PC-3 (cell line): ENCODE measurements at places on chromosomes 13 and 19. TPM values are rescaled to one million over a fixed set of nuclear protein-coding genes. Genes with fewer than 3 reads are reported as not detected.

- DNase-seq = peak; percentile 21
Measured at GRCh38 chr19:49213791-49214190, 56.2 kb downstream of the TRPM4 start.

GRCh38 chr19:35822579-35822978 lies 9.9 kb upstream of the PRODH2 start:
- DNase-seq = no peak

Gene BST2
- total RNA-seq = 0.84 and 1.3 TPM in 2 replicates

DNA sequence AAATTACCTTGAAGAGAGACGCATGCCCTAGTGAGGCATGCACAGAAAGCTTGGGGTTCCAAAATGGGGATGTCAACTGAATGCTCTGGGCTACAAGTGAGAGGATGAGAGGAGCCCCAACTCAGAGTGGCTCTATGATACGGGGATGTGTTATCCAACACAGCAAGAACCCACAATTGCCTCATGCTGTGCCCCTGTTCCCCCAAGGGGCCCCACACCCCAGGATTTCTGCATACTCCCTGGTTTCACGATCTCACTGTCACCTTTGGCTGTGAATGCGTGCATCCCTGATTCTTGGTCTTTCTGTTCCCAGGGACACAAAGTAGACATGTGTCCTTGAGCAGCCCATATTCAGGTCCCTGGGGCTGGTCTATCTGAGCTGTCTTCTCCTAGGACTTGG lies 29.3 kb downstream of the WDR88 start:
- DNase-seq = no peak

GRCh38 chr19:37217775-37218591 lies at the start of gene ZNF383:
Gene ZNF383 (plus strand): TSS chr19:37218214. CDS start chr19:37230454, 12,240 bp downstream.
- DNase-seq = peak; percentile 73

DNA sequence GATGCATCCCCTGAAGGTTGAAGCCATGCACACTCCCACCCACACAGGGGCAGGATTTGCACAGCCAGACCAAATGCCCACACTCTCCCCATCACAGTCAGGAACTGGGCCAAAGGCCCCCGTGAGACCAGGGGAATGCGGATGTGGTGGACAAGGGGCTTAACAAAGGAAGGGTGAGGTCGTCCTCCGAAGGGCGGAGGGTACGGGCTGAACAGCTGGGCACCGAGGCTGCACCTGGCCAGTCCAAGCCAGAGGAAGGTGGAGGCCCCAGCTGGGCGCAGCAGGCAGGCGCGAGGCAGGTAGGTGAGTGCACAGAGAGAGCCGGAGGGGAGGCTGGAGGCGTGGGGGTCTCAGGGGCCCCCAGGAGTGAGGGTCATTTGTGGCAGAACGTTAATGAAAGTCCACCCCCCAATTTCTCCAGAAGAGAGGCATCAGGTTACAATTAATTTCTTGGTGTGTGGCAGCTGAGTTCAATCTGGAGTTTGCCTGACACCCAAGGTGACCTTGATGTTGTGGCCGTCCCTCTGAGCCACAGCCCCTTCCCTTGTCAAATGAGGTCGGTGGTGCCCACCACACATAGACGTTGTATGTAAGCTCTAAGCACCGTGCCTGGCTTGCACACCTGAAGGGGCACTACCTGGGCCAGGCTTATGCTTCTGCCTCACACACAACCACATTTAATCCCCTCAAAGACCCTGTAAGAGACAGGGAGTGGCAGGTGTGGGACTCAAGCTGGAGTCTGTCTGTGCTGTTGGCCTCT lies 2.9 kb downstream of the KLK15 start:
- no peak for DNase-seq

Gene ZNF208
- not detected in 2 replicates for total RNA-seq

Gene FGF22
- total RNA-seq = 0.81 and 1.3 TPM in 2 replicates

GRCh38 chr13:95221971-95222732 lies 79.1 kb downstream of the ABCC4 start:
- DNase-seq = no peak

Gene LAMP1
- 110 and 111 TPM in 2 replicates for total RNA-seq

Gene ACTMAP
- total RNA-seq = 0.40 and 0.86 TPM in 2 replicates

DNA sequence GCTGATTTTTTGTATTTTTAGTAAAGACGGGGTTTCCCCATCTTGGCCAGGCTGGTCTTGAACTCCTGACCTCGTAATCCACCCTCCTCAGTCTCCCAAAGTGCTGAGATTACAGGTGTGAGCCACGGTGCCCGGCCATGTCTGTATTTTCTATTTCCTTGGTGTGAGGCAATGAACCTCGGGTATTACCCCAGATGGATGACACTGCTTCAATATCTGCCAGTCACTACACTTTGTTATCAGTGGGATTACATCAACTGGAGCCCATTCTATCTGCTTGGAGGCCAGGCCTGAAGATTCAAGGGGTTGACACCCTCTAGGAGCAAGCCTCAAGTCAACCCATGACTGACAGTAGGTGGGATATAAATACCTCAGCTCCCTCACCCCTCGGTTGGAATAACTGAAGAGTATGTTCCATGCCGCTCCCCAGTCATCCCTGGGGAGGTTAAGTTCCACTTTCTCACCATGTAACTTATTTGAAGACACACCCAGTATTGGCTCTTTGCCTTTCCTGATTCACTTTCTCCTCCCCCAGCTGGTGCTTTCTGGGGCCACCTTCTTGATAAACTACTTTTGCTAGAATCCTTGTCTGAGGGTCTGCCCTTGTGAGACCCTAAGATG lies 992 bp upstream of the ADGRE1 start:
- DNase-seq = no peak

Gene DIRAS1
- total RNA-seq = 1.7 and 2.0 TPM in 2 replicates

GRCh38 chr19:10979951-10980381 lies 19.1 kb downstream of the SMARCA4 start:
- DNase-seq = no peak

DNA sequence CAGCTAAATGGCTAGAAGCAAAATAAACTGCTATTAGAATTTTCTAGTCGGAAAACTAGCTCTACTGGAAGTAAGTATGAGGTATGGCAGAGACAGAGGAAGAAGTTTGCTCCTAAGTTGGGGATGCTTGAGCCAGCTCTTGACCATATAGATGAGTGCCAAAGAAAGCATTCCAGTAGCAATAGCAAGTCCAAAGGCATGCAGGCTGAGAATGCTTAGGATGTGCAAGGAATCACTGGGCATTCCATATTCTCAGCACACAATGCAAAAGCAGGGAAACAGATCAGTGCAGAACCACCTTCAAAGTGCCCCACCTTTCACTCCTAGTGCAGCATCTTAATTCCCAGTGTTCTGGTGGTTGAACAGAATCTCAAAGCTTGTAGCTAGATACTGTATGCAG lies 32.9 kb downstream of the SERTM1 start:
- no peak for DNase-seq

DNA sequence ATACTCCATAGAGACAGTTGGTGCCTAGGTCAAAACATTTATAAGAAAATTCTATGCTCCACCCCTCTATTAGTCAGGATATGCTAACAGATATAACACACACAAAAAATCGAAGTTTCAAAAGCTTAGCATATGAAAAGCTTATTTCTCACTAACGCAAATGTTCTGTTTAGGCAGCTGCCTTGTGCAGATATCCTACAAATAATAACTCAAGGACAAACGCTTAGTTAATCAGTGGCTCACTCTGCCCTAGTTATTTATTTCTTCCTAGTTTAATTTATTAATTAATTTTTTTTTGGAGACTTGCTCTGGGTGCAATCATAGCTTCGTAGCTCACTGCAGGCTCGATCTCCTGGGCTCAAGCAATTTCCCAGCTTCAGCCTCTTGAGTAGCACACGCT lies 259.7 kb upstream of the GPC6 start:
- DNase-seq = no peak

DNA sequence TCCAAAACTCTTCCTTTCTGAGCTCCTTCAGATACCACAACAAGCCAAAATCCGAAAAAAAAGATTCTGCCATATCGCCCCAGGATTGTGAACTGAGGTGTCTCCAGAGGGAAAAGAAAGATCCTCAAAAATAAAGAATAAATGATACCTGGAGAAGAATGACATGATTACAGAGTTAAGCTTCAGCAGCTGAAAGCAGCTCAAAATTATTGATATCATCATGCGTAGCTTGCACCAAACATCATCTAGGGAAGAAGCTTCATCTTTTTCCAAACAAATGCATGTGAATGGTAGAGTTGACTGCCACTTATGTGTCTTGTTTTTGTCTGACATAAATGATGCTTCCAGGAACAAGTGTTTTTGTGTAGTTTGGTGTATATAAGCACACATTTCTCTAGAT lies at the start of gene NLRP9:
NLRP9 (minus strand) TSS at position 101 of the 400 bp plus-strand sequence; CDS start at position 73, 28 bp downstream.
- DNase-seq = no peak

Gene ZNF578
- total RNA-seq = not detected in 2 replicates

Gene ZNF737
- 0.11 TPM in 1 of 2 replicates, not detected in the other for total RNA-seq

Gene SIGLEC12
- total RNA-seq = not detected in 2 replicates

DNA sequence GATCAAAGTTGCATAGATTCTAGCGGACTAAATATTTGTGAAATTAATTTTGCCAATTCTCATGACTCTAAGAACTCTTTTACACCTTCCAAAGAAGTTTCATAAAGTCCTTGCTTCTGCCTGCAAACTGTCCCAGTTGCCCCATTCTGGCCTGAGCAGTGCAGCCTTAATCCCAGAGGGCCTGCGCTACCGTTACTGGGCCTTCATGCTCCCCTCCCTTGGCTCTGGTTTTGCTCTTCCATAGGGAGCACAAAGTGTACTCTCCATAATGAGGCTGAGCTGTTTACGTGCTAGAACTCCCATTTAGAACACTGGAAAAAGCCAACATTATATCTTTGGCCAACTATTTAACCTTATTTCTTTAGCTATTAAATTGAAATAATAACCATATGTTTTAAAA lies 2.1 kb downstream of the MTIF3 start:
- no peak for DNase-seq

DNA sequence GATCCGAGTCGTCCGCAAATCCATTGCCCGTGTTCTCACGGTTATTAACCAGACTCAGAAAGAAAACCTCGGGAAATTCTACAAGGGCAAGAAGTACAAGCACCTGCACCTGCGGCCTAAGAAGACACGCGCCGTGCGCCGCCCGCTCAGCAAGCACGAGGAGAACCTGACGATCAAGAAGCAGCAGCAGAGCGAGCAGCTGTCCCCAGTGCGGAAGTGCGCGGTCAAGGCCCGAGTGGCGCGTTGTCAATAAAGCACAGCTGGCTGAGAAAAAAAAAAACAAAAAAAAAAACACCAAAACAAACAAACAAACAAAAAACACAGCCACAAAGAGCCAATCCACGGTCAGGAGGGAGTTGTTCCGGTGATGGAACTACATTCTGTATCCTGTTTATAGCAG lies 4.7 kb upstream of the GNA15 start:
- no peak for DNase-seq

Gene ZNF793
- not detected in 2 replicates for total RNA-seq

GRCh38 chr13:69676286-69676685 lies 431.3 kb upstream of the ATXN8OS start:
- no peak for DNase-seq

DNA sequence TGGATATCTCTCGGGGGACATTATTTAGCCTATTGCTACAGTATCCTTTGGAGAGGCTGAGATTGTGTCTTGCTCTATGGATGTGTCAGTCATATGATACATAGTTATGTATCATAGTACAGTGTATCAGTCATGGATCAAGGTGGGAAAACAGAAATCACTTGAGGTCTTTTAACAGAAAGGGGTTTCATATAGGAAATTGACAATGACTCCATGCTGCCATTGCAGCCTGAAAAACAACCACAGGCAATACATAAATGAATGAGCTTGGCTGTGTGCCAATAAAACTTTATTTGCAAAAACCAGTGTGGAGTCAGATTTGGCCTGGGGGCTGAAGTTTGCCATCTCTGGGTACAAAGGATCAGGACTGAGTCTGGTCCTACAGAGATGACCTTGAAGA lies 35.4 kb downstream of the COLGALT1 start:
- no peak for DNase-seq

GRCh38 chr19:49364083-49364737 lies 533 bp downstream of the DKKL1 start:
- no peak for DNase-seq

- DNase-seq = no peak
Measured at GRCh38 chr13:37273836-37274235, 168.4 kb upstream of the CSNK1A1L start.

DNA sequence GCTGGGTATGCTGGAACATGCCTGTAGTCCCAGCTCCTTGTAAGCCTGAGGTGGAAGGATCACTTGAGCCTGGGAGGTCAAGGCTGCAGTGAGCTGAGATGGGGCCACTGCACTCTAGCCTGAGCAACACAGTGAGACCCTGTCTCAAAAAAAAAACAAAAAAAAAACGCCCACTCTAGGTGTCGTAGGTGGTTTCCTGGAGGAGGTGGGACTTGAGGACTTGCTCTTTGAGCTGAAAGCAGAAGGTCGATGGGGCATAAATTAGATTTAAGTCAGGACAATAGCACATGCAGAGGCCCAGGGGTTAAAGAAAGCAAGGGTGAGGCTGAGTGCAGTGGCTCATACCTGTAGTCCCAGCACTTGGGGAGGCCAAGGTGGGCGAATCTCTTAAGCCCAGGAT lies 12.9 kb upstream of the ILF3 start:
- no peak for DNase-seq

GRCh38 chr19:17623224-17623935 lies 64.8 kb downstream of the UNC13A start:
- DNase-seq = no peak

Gene CYP4F2
- not detected in 2 replicates for total RNA-seq

GRCh38 chr19:47508721-47509120 lies 6.1 kb downstream of the NAPA start:
- DNase-seq = no peak

DNA sequence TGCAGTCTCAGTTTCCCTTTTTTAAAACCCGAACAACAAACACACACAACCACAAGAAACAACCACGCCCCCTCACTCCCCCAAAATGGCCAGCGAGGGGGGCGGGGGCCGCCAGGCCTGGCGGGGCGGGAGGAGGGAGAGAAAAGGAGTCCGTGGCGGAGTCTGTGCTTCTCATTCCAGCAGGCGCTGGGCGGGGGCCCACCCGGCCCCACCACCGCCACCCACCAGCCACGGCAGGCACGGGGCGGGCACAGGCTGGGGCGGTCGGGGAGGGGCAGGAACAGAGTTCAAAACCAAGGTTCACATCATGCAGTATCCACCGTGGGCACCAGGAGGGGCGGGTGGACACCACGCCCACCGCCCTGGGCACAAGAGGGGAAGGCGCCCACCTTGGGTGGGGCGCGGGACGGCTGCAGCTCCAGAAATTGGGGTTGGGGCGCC lies 12.9 kb downstream of the DPF1 start:
- no peak for DNase-seq

Gene CRLF1
- 0.23 and 2.6 TPM in 2 replicates for total RNA-seq

Gene PRX
- total RNA-seq = 2.2 and 2.7 TPM in 2 replicates

- no peak for DNase-seq
Measured at GRCh38 chr19:10945264-10945663, 15.6 kb upstream of the SMARCA4 start.

Gene PLPP2
- total RNA-seq = not detected in 2 replicates

Gene HRC
- not detected in 2 replicates for total RNA-seq

- no peak for DNase-seq
Measured at GRCh38 chr19:34375598-34375997, 10.6 kb downstream of the GPI start.

Gene PSG6
- not detected in 2 replicates for total RNA-seq

Gene CDC42EP5
- total RNA-seq = 0.73 and 1.4 TPM in 2 replicates

Gene LPAR6
- total RNA-seq = 3.6 TPM in 2 replicates

- DNase-seq = peak; percentile 79
Measured at GRCh38 chr13:86572115-86572514, 772.9 kb upstream of the SLITRK6 start.

GRCh38 chr13:105762096-105762495 lies 773.4 kb downstream of the EFNB2 start:
- no peak for DNase-seq
